Brain (organoid and tissue), 16 donors: ENCODE measurements at places on chromosomes 2 and 18.

- no peak for DNase-seq
These were observed 4.4 kb downstream of the ONECUT2 start for GRCh38 chr18:57439609-57439968.

- no peak for DNase-seq
These were observed 2.1 kb downstream of the FBLN7 start for GRCh38 chr2:112140205-112140802.

GRCh38 chr2:10704034-10704594 lies 14.3 kb upstream of the NOL10 start:
- no peak for DNase-seq

- no peak for DNase-seq
These were observed 152.6 kb upstream of the SLC1A4 start for GRCh38 chr2:64836566-64836965.

- no peak for DNase-seq
These were observed 36.0 kb downstream of the ANKRD12 start for GRCh38 chr18:9172506-9173127.

DNA sequence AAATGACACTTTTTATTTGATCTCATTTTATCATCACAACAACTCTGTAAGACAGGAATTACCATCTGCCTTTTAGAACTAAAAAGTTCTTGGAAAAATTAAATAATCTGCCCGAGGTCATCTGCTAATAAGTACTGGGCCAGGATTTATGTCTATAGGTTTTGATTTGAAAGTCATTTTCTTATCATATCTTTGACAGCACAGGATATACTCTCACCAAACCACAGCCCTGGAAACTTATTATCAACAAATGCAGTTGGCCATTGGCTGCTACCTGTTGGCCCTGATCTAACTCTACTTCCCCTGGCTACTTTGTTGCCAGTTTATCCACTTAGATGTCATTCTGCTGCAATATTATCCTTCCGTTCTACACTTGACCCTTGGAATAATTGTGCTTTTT lies 354.6 kb downstream of the RAD51AP2 start:
- no peak for DNase-seq

GRCh38 chr2:169131587-169132512 lies 62.5 kb downstream of the DHRS9 start:
- DNase-seq = peak; percentile 77

DNA sequence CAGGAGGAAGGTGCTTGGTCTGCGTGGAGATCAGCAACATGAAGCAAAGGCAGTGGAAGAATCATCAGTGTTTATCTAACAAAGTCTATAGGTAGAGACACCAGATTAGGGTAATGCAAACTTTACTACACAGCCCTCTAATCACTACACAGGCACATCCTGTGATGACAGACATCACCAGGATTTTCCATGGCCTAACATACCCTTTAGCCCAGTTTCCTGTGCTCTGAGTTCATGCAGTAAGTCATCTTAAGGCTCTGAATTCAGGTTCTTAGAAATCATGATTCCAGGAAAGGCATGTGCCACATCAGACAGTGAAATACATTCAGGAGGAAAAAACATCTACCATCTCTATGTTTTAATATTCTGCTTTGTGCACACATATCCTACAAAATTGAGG lies 708.5 kb upstream of the SLC8A1 start:
- DNase-seq = no peak

GRCh38 chr2:219417374-219417773 lies 803 bp upstream of the DES start:
- DNase-seq = no peak

DNA sequence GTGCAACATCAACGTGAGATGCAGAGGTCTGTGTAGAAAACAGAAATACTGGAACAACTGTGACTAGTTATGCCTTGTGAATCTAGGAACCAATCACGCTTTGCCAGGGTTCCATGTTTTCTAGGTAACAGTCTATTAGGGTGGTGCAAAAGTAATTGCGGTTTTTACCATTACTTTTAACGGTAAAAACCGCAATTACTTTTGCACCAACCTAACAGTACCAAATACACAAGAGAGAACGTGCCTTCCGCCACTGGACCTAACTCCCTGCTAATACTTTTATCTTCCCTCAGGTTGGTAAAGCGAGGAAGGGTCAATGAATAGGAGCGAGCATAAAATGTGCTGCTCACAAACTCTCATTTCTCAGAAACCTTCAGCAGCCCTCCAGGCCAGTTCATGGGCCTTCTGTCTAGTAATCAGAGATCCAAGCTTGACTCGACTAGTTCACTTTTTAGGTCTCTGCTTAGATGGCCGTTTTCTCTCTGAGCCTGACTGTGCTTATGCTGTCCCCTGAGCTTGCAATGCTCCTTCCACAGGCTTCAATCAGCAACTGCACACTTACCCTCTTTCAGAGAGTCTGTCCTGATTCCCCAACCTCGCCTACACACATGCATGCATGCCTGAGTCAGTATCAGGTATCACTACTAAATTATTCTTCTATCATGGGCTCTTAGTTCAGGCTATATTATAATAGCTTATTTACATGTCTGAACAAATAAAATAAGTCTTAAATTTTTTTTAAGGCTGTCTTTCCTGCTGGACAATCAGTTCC lies 47.0 kb downstream of the PLEKHM3 start:
- no peak for DNase-seq

DNA sequence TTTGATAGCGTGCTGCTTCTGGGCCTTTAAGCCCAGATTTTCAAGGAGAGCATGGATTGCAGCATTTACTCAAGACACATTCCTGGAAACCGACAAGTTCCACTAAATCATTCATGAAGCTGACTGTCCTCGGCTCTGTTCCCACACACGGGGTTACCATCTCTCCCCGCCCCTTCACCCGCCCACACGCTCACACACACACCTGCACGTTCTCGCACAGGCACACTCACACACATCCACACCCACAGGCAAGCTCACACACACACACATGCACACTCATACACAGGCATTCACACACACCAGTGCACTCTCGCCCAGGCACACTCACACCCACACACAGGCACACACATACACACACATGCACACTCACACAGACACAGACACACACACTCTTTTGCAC lies 150.0 kb upstream of the AGAP1 start:
- no peak for DNase-seq

DNA sequence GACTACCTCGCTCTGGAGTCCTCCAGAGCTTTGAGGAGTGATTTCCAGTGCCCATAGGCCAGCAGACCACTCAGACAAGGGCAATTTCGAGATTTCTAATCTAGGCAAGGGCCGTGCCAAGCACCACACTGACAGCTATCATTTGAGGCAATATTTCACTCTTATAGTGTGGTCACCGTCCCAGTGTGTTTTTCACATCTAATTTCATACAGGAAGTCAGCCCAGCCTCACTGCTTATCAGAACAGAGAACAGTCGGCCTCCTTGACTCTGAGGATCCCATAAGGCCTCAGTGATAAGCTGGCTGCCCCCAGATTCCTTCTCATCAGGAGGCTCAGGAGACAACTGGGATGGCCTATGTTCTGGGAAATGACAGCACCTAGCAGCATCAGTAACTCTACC lies 581 bp downstream of the CAPN14 start:
- DNase-seq = no peak

- no peak for DNase-seq
These were observed 35.3 kb upstream of the FRZB start for GRCh38 chr2:182901748-182902147.

DNA sequence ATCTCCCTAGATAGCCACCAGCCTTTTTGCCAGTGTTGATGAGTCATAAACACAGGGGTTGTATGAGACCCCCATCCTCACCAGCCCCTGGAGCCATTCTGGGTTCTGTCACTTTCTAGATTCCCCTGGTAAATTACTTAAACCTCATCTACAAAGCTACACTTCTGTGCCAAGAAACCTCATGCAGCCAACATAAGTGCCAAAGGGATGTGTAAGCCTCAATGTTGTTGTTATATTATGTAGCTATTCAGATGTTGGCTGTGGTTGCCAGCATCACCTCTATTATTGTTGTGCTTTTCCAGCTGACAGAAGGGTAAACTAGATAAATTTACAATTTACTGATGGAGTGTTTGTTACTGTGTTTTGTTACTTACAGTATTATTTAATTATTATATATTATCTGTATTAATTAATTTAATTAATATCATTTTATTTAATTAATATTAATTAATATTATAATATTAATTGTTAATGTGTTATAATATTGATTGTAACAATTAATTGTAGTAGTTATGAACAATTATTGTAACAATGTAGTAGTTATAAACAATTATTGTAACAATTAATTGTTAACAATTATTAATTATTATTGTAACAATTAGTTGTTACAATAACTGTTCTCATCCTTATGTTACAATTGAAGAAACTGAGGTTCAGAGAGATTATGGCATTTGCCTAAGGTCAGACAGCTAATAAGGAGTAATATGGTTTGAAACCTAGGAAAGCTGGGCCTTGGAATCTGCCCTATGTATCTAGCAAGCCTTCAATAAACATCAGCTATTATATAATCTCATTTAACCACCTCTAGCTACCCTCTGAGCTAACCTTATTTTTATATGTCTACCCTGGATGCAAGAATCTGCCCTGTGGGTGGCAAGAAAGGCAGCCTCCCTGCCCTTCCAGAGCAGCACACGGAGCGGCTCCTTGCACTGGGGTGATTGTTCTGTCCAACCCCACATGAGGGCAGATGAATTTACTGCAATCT lies 36.1 kb downstream of the PSTPIP2 start:
- peak; percentile 7 for DNase-seq

GRCh38 chr2:24652265-24653182 lies 140.7 kb downstream of the PTRHD1 start:
- DNase-seq = no peak

DNA sequence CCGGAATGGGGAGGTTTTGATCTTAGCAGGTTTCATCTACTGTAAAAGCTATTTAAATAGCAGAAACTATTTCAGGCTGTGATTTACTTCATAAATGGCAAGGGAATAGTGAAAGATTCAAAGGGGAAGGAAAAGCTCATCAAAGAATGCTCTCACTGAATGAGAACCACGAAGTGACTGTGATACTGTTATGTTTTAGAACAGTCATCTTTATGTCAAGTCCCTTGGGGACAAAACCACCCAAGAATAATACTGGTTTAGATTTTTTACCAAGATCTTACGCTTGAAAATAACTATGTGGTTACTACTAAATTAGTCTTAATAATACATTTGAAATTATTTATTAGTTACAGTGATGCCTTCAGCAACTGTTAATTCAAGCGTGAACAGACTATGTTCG lies 28.1 kb downstream of the FARSB start:
- no peak for DNase-seq

DNA sequence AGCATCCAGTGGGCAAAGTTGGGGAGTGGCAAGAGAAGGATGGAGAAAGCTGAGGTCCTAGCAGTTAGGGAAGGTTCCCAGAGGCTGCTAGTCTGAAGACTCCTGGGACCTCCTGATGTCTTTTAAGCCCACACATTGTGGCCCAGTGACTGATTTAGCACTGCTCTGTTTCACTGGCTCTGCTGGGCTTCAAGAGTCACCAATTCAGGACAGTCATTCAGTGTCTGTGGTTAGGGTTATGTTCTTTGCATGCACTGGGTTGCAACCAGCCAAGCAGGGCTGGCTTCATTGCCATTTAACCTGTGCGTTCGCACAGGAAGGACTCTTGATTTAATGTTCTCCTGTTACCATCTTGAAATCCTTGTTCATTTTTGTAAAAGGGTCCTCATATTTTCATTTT lies 199.2 kb downstream of the ICOS start:
- DNase-seq = no peak

DNA sequence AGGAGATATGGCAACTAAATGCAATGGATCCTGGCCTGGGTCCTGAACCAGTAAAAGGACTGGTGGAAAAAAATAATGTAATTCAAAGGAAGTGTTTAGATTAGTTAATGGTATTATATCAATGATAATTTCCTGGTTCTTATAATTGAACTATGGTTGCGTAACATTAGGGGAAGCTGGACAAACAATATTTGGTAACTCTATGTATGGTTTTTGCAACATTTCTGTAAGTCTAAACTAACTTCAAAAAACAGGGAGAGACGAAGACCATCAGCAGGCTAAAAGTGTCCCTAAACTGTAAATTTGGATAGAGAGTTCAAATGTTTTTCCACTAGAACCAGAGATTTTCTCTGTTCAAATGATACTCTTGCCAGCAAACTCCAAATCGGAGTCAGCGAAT lies 36.9 kb downstream of the KLF7 start:
- no peak for DNase-seq

DNA sequence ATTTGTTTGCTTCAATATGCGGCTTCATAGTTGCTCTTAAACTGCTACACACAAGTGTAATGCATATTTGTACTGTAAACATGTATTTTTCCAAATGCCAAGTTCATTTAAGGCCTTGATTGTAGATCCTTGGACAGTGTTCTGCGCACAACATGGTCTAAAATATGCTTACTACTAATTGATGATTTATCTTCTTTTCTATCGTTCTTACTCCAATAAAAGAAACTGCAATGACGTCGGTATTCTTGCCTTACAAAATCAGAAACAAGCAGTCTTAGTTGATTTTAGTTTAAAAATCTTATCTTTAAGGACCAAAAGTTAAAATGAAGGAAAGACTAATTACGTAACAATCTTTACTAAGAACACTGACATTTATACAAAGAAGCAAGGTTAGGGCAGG lies 224.3 kb upstream of the SMAD7 start:
- no peak for DNase-seq

GRCh38 chr18:9848170-9848879 lies 37.4 kb upstream of the TXNDC2 start:
- DNase-seq = no peak

DNA sequence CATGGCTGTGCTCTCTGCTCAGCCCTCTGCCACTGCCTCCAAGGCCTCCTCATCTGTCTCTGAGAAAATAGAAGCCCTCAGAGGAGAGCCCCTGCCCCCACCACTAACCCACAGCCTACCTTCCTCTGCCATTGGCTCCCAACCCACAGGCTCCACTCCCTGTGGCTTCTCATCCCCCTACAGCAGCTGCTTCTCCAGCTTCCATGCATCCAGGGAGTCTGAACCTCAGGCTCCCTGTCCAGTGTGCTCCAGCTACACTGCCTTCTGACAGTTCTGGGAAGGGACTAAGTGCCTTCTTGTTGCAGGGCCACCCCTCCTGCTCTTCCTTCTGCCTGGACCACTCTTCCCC lies 29.3 kb downstream of the COL6A3 start:
- DNase-seq = no peak

- DNase-seq = no peak
These were observed 731.0 kb downstream of the CNTNAP5 start for GRCh38 chr2:124756048-124756447.

GRCh38 chr2:228355897-228356296 lies 174.4 kb upstream of the SPHKAP start:
- no peak for DNase-seq

DNA sequence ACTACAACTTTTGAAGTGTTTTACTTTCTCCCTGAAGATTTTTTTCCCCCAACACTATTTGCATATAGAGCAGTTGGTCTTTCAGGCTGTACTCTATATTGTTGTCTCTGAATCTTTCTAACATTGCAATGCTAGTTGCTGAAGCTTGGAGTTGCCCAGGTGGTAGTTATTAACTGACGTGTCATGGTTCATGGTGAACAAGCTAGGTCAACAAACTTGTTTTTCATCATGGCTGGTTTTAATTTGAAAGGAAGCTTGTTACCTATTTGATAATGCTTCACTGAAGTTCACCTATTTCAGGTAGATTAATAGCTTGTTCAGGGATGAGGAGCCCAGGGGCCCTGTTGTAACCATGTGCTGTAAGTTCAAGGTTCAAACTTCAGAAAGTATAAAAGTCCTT lies 158.8 kb upstream of the ZEB2 start:
- no peak for DNase-seq
